IPS-NIHi11 (cell line): ENCODE measurements at places on chromosomes 12 and 14.

GRCh38 chr12:118982302-118982701, 961 bp downstream of the SRRM4 start:
- no peak for DNase-seq

GRCh38 chr12:69555461-69555860, 29.8 kb upstream of the CCT2 start:
- DNase-seq: no peak

- DNase-seq: no peak
These were observed 381.9 kb downstream of the APAF1 start for GRCh38 chr12:99027055-99027393.

GRCh38 chr12:124510301-124510970, 57.0 kb downstream of the NCOR2 start:
- no peak for DNase-seq

DNA sequence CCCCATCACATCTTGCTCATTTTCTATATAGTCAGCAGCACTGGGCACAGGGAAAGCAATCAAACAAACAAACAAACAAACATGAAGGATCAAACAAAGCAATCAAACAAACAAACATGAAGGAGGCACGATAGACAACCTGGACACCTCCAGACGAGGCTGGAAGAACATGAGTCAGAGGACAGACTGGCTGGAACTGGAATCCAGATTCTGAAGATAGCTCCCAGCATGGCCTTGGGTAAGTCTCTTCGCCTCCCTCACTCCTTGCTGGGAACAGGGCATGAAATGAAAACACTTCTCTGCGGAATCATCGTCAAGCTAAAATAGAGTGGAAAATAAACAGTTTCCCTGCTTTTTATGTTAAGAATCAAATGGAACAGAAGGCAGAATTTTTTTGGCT, 984.8 kb downstream of the VRK1 start:
- DNase-seq: no peak

- peak; percentile 71 for DNase-seq
These were observed 100.8 kb downstream of the PPM1A start for GRCh38 chr14:60349663-60350365.

- peak; percentile 58 for DNase-seq
These were observed 57.1 kb downstream of the ZDHHC17 start for GRCh38 chr12:76820888-76821482.

DNA sequence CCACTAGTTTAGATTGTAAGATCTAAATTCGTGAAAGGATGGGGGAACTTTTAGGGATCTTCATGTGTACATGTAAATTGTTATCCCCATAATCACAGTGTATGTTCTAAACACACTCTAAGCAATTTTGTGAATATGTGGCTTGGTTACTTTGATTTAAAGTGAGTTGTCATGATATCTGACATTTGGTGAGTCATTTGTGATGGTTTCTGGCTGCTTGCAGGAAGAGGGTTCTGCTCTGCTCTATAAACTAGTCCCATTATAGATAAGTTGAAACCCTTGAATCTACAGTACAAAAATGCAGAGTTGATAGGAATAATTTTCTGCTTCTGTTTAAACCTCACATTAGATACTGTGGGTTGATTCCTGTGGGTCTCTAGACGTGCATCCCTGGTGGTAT, 14.8 kb downstream of the GUCY2C start:
- no peak for DNase-seq

DNA sequence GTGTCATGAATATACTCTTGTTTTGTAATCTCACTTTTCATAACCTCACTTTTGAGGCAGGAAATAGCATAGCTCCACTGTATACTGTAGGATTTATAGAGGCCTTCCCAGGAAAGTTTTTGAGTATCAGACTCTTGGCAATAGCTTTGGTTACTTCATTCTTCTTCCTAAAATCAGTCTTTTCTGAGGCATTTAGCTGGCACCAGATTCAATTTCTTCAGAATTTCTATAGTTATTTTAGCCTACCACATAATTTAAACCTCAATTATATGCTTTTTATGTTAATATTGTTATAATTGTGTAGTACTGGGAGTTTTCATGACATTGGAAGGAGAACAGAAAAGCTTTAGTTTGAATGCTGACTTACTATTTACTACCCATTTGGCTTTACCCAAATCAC, 322.3 kb upstream of the FAR2 start:
- DNase-seq: no peak

- peak; percentile 72 for DNase-seq
These were observed 3.3 kb downstream of the FLRT2 start for GRCh38 chr14:85533023-85533860.

GRCh38 chr12:2276288-2277033, 223.7 kb downstream of the CACNA1C start:
- no peak for DNase-seq

DNA sequence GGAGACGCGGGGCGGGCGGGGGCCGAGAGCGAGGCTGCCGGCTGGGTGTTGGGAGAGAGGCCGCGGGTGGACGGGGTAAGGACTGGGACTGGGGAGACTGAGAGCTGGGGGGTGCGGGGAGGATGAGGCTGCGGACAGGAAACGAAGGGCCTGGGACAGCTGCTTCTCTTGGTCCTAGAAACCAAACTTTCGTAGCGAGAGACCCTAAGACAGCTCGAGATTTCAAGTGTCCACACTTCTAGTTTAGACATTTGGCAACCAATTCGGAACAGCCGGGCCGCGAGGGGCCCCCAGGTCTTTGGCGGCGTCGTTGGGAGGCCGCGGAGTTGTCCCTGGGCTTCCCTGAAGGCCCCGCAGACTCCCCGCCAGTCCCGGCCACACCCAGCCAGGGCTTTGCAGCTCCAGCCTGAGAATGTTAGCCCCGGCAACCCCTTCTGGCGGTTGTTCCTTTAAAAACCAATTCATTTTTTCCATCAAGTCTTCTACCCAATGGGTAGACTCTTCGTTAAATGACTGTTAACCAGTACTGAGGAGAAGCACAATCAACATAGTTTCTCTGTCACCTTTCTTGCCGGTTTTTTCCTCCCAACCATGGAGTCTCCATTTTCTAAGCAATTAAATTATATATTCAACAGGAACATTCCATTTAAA, 11.5 kb downstream of the NKX2-1 start:
- DNase-seq: no peak

- no peak for DNase-seq
These were observed 147.3 kb downstream of the PPM1H start for GRCh38 chr12:62787611-62788010.

- DNase-seq: peak; percentile 81
These were observed 111.6 kb upstream of the NOS1 start for GRCh38 chr12:117472983-117473382.

- no peak for DNase-seq
These were observed 69.2 kb upstream of the BCAT1 start for GRCh38 chr12:25018146-25018545.

- no peak for DNase-seq
These were observed 10.8 kb upstream of the MDM1 start for GRCh38 chr12:68342966-68343365.

DNA sequence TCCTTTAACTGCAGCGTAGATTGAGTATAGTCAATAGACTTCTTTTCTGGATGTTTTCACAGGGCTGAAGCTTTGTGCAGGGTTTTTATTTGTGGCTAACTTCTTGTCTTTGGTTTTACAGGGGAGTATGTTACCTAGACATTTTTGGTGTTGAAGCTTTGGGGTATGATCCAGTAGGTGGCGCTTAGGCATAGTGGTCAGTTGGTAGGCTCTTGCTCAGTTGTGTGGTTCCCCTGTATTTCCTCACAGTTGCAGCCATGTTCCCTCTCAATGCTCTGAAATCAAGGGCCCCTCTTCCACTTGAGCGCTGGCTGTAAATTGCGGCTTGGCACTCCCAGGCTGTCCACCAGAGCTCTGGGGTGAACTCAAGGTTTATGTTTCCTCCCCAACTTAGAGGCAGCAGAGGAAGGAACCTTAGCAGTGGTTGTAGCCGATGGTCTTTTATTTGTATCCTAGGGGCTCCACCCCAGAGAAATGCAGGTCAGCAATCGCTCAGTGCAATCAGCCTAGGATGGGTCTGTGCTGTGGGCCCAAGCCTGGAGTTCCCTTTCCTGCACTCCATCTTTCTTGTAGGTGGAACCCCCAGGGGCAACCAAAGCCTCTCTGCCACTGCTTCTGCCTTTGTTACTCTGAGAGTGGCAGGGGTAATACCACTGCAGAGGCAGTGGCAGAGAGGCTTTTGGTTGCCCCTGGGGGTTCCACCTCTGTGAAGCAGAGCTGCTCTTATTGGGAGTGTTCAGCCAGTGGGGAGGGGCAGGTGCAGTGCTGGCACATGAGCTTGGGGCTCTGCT, 55.1 kb downstream of the CMAS start:
- peak; percentile 66 for DNase-seq

DNA sequence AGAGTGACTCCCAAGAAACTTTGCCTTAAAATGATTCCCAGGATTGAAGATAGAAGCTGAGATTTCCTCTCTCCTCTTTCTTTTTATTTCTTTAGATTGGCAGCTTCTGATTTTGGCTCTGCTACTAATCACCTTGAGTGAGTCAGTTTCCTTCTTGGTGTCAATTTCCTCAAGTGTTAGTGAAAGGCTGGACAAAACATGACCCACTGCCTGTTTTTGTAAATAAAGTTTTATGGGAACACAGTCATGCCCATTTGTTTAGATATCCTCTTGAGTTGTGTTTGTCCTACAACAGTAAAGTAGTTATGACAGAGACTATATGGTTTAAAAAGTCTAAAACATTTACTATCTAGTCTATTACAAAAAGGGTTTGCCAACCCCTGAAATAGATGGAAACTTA, 227.2 kb upstream of the TBX3 start:
- no peak for DNase-seq

GRCh38 chr12:80807640-80808288, 91.1 kb downstream of the MYF5 start:
- no peak for DNase-seq

DNA sequence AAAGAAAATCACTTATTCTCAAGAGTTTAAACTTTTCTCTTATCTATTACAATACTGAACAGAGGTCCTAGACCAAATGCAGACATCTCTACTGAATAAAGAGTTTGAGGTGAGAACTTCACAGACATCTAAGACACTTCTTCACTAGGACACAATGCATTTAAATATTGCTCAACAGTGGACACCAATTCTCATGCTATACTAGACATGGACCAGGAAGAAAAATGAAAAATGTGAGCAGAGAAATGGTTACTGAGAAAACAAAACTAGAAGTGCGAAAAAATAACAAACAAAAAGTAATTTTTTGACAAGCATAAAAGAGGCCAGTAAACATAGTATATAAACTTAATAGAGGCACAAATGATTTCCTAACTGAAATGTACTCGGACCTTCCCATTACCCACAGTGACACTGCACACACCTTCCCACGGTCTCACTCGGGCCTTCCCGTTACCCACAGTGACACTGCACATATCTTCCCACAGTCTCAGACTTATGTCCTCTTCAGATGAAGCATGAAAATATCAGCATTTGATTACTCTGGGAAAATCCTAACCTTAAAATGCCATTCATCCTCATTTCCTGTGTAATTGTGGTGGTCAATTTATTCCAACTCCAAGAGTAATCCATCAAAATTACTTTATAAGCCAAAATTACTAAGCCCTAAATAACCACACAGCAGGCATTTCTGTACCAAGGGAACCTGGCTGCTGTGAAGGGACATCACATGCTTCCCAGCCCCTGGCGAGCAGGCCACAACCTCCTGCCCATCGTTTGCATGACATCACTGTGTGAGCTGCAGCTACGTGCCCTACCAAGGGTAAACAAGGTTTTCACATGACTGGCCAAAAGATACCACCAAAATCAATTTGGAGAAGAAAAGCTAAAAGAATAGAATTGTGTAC, 6.4 kb downstream of the SLC15A4 start:
- no peak for DNase-seq

GRCh38 chr14:73455294-73455693, 3.1 kb downstream of the NUMB start:
- DNase-seq: no peak

DNA sequence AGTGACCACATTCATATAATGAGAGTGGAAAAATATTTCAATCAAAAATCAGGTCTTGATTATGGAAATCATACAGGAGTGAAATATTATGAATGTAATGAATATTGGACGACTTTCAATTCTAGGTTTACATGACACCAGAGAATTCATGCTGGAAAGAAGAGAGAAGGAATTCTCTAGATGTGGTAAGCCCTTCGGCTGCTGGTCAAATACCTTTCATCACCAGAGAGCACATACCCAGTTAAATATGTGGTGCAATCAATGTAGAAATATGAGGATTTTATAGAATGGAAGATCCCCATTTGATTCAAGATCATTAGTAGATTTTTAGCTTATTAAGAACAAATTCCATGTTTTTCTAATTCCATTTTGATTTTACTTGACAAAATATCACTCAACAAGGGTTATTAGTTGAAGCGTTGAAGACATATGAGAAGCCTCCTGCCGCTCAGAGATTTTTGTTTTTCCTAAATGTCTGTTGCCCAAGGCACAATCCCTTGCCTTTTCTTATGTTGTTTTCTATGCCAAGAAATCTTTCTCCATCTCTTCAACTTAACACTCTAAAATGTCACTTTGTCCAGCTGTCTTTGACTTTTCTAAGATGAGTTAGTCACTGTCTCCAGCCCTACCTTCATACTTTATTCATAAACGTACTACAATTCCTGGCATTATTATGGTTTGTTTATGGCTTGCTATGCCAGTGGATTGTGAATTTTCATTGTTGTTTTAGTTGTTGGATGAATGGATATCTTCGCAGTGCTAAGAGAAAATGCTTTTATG, 72.8 kb upstream of the ZDHHC17 start:
- no peak for DNase-seq

GRCh38 chr12:125544960-125545359, 479.7 kb downstream of the AACS start:
- DNase-seq: no peak

DNA sequence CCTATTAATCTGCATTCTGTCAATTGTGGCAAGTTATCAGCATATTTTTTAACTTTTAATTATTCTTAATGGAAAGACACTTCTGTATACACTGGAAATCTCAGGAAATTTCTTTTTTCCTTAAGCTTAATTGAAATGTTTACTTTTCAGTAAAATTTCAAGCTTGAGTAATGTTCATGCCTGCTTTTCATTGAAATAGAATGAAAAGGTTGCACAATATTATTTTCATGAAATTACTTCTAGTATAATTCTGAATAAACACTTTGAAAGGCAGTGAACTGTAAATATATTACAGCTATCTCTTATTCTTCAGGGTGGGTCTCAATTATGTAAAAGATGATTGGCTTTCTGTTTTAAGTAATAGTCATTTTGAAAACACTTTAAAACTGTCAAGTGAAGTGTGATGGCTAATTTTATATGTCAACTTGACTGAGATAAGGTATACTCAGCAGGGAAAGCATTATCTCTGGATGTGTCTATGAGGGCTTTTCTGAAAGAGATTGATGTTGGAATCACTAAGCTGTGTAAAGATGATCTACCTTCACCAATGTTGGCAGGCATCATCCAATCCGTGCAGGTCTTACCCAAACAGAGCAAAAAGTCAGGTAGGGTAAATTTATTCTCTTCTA, 29.9 kb downstream of the CLEC2D start:
- no peak for DNase-seq

DNA sequence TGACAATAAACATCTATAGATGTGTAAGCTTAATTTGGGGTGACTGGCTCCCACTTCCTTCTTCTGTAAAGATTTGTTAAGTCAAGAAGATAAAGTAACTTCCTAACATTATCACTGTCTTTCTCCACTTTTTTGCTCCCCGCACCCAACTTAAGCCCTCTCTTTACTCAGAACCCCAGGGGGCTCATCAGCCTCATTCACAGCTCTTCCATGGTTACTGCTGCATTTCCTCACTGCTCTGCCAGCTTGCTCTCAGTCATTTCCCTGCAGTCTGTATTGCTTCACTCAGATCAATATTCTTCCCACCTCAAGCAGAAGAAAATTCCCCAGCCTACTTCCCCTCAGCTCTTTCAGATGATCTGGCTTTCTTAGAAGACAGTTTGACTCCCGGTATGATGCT, 102.0 kb downstream of the PIK3C2G start:
- DNase-seq: peak; percentile 27

- DNase-seq: no peak
These were observed 63.1 kb downstream of the ARMH4 start for GRCh38 chr14:58088961-58089360.
